ENCODE measurements at places on chromosomes 13 and 19.

GRCh38 chr13:92952161-92952560, 274.4 kb upstream of the GPC6 start:
- DNase-seq: no peak

DNA sequence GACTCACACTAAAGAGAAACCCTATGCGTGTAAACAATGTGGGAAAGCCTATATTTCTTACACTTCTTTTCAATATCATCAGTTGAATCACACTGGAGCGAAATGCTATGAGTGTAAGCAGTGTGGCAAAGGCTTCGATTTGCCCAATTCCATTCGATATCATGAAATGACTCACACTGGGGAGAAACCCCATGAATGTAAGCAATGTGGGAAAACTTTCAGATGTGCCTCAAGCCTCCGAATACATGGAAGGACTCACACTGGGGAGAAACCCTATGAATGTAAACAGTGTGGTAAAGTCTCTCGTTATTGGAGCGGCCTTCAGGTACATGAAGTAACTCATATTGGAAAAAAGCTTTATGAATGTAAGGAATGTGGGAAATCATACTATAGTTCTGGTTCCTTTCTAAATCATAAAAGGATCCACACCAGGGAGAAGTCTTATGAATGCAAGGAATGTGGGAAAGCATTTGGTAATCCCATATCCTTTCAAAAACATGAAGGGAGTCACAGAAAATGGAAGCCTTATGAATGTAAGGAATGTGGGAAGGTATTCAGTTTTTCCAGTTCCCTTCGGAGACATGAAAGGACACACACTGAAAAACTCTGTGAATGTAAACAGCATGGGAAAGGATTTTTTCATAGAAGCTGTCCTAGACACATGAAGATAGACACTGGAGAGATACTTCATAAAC, 28.1 kb downstream of the ZNF20 start:
- no peak for DNase-seq

- DNase-seq: peak; percentile 2
These were observed 154.3 kb upstream of the VSTM2B start for GRCh38 chr19:29371251-29372090.

DNA sequence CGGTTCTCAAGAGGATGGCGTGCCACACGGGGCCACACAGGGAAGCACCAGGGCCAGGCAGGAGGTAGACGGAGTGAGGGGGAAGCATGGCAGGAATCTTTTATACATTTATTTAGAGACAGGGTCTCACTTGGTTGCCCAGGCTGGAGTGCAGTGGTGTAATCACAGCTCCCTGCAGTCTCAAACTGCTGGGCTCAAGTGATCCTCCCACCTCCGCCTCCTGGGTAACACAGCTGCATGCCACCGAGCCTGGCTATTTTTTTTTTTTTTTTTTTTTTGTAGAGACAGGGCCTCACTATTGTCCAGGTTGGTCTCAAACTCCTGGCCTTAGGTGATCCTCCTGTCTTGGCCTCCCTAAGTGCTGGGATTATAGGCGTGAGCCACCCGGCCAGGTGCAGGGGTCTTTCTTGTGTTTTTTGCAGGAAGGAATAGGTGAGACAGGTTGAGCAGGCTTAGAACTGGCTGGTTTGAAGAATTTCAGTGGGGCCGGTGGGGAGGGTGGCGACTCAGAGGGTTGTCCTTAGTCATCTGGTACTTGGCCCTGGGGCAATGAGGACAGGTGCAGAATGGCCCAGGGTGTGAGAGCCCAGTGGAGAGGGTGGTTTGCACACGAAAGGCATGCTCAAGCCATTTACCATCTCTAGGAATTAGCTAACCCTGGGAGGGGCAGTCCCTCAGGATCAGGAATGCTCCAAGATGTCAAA, 7.6 kb downstream of the SSC5D start:
- no peak for DNase-seq

- DNase-seq: no peak
These were observed 56.4 kb upstream of the GJB6 start for GRCh38 chr13:20288561-20288960.

GRCh38 chr19:2865334-2866100, 1.6 kb upstream of the ZNF556 start:
- no peak for DNase-seq

GRCh38 chr13:111503905-111504695, 183.7 kb downstream of the TEX29 start:
- DNase-seq: no peak

DNA sequence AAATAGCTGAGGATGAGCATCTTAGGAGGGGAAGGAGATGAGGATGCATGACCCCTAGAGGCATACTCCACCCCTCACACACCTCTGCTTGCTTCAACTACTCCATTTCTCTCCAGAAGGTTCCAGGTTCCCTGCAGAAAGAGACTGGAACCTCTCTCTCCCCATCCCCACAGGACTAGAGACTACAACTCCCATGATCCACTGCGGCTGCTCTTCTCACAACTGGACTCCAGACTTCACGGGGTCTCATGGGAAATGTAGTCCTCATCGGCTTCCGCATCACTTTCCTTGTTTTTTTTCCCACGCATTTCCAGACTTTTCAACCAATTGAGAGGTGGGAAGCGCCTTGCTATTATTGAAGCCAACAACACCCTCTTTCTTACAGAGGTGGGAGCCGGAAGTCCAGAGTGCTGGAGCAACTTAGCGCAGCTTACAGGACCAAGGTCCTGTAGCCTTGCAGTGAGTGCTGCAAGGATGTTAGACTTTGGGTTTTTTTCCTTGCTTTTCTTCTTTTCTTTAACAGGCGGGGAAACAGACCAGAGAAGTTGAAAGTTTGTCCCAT, 13.9 kb upstream of the CACNG6 start:
- peak; percentile 68 for DNase-seq

DNA sequence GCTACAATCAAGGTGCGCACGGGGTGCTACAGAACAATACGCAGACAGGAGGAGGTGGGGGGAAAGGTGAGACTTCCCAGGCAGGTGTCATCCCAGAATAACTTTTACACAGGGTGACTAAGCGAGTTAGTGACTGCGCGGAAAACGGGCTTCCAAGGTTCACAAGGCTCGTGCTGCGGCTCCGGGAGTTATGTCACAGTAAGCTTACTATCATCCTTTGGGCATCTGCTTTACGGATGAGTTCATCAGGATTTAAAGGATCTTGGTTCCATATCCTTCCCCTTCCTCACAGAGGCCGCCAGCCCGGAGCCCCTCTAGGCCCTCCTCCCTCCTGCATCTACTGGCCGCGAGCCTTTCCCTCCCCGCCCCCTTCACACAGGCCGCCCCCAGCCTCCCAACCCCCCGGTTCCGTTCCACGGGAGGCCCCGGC, 474 bp upstream of the IFT88 start:
- DNase-seq: no peak
